ENCODE measurements at places on chromosomes 6 and 20. TPM values are rescaled to one million over a fixed set of nuclear protein-coding genes. Genes with fewer than 3 reads are reported as not detected.

IMPG1 gene
- polyA plus RNA-seq, result 1.7 TPM

DNAH8 gene
- polyA plus RNA-seq, result 0.79 TPM

GRCh38 chr6:47034421-47034820 lies 7.7 kb downstream of the ADGRF1 start:
- no peak for DNase-seq

- DNase-seq, result no peak
Observed at GRCh38 chr6:144460327-144461095, 175.4 kb downstream of the UTRN start.

ITPR3 gene
- 9.1 TPM for polyA plus RNA-seq

- DNase-seq, result no peak
Observed at GRCh38 chr20:25397096-25397495, 6.5 kb upstream of the ABHD12 start.

- no peak for DNase-seq
Observed at GRCh38 chr20:38608188-38608587, 6.6 kb downstream of the ARHGAP40 start.

GRCh38 chr20:22453244-22454080 lies 130.9 kb downstream of the FOXA2 start:
- DNase-seq, result no peak

GRCh38 chr6:135250751-135251497 lies 69.8 kb downstream of the MYB start:
- no peak for DNase-seq

DNA sequence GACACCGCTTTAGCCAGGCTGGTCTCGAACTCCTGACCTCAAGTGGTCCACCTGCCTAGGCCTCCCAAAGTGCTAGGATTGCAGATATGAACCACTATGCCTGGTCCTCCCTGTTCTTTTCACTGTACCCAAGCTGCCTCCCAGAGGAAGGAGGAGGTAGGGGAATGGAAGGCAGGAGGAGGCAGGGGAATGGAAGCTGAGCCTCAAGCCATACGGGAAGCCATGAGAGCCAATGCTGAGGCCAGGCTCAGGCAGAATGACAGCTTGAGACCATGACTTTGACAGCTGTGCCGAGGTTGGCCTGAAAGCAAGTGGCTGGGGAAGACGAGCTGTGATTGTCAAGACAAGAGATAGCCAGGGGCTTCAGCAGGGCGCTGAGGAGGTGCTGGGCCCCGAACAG lies 13.6 kb upstream of the ZNF335 start:
- no peak for DNase-seq

FHL5 gene
- 0.24 TPM for polyA plus RNA-seq

ERVFRD-1 gene
- 0.07 TPM for polyA plus RNA-seq

DNA sequence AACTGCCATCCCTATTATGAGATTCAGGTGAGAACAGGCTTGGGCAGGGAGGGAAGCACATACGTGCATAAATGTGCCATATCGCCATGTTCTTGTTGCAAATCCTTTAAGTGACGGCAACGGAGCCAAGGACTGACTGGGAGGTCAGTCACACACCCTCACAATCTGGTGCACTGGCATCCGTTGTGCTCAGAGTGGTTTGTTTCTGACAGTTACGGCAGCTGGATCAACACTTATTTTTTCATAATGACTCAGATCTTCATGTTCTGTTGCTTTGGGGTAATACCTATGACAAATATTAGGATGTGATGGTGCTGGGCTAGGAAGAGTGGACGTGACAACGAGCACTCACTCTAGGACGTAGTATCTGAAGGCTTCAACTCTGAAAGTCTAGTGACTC lies 56.2 kb upstream of the PREP start:
- DNase-seq, result no peak

NXT1 gene
- 17.3 TPM for polyA plus RNA-seq

GRCh38 chr20:36792422-36792821 lies 18.9 kb upstream of the DSN1 start:
- DNase-seq, result peak; percentile 80

DNA sequence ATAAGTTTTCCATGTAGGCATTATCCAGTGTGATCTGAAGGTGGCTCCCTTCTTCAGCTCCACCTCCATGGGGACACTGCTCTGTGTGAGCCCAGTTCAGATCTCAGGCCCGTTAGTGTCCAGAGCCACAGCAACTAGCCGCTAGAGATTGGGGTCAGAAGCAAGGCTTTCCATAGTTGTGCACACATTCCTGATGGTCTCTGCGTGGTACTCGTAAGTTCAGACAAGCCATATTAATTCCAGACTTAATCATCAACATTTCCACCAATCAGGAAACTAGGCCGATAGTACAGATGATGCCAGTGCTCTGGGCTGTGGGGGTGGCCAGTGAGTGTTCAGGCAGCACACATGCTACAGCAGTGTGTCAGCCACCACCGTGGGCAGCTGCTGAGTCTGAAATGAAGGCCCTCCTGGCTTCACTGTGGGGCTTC lies 17.5 kb upstream of the SYNCRIP start:
- DNase-seq, result no peak

CNKSR3 gene
- polyA plus RNA-seq, result 51.9 TPM

- no peak for DNase-seq
Observed at GRCh38 chr6:118992186-118992795, 57.3 kb upstream of the MCM9 start.

GRCh38 chr6:108764580-108764950 lies 83.7 kb upstream of the ARMC2 start:
- DNase-seq, result no peak

GLP1R gene
- 1.1 TPM for polyA plus RNA-seq

DNA sequence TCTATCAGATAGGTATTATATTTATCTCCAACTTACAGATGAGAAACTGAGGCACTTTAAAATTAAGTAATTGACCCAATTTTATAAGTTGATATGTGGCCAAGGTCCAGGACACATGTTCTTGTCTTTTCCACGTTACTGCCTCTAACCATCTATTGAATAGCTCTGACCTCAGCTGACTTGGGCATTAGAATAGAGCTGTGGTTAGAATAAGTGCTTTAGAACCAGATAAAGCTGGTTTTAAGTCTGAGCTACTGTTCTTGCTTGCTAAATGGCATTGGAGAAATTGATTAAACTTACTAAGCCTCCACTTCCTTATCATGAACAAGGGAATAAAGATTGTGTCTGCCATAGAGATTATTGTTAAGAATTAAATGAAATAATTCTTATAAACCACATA lies 147.8 kb upstream of the DTNBP1 start:
- no peak for DNase-seq

CNPY3 gene
- 59.3 TPM for polyA plus RNA-seq

SLC12A5 gene
- 3.4 TPM for polyA plus RNA-seq

GRCh38 chr6:147099974-147100373 lies 104.2 kb upstream of the STXBP5 start:
- DNase-seq, result no peak

STX11 gene
- polyA plus RNA-seq, result 1.0 TPM

DNA sequence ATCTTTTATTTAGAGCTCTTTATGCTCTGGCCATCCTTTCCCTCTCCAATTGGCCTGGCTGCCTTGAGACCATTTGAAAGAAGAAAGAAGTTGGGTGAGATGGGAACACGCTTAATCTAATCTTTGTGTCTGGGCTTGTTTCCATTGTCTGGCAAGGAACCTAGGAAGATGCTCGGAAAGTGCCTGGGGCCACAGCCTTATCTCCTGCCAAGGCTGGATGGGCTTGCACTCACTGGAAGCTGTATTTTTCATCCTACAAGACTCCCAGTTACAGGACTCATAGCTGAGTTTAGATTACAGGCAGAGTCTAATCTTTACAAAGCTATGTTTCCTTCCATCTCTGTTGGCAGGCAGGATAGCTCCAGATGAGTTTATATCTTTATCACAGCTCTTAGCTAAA lies 33.1 kb upstream of the CDYL start:
- DNase-seq, result no peak

DNA sequence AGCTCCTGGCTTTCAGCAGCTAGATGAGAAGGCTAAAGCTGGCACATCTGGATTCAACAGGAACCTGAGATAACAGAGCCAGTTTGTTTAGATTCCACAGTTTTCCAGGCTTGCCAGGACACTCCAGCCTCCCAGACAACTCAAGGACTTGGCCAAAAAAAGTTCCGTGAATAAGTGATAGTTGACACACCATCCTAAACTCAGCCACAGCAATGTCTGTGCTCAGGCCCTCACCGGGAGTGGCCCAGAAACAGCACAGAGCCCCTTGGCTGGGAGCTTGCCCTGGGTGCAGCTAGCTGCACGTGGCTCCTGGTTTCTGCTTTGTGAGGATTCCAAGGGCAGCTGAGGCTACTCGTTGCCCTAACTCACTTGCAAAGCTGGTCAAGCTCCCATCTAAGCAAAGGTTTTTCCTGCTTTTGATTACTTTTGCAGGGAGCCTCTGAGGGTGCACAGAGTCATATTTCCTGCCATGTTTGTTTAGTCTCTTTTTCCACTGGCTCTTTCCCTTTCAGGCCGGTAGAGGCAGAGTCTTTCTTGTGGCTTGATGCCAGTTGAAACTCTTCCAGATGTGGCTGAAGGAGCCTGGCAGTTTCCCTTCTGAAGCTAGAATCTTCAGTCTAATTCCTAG lies 118.3 kb upstream of the ECI2 start:
- peak; percentile 48 for DNase-seq

PRR18 gene
- 0.27 TPM for polyA plus RNA-seq

GRCh38 chr20:19212469-19212815 lies at the start of gene SLC24A3:
Gene SLC24A3, plus strand, starts transcription at chr20:19212642.
- DNase-seq, result peak; percentile 33

DNA sequence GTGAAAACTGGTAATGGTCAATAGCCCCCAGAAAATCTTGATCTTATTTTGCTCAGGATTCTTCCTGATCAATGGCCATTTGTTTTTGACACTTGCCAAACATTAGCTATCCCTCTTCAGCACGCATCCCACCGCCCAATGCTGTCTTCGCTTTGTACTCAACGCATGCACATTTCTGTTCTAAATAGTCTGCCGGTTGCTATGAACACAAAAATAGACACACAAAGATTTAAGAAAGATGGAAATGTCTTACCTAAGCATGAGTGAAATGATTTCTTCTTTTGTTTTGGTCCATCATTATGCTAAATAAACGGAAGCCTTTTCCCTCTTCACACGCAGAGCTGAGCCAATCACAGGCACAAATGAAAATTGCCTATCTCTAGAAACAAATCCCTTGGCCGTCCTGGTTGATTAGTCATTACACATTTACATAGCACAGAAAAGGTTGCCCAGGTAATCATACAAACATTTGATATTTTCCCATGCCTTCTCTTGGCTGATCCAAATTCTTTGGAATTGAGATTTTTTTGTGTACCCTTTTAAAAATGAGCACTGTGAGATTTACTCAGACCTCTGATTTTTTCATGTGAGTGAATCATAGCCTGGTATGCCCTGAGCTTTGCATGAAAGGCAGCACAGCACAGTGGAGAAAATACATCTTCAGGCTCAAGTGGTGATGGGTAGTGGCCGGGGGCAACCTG lies 70.5 kb upstream of the FAM184A start:
- no peak for DNase-seq

DNA sequence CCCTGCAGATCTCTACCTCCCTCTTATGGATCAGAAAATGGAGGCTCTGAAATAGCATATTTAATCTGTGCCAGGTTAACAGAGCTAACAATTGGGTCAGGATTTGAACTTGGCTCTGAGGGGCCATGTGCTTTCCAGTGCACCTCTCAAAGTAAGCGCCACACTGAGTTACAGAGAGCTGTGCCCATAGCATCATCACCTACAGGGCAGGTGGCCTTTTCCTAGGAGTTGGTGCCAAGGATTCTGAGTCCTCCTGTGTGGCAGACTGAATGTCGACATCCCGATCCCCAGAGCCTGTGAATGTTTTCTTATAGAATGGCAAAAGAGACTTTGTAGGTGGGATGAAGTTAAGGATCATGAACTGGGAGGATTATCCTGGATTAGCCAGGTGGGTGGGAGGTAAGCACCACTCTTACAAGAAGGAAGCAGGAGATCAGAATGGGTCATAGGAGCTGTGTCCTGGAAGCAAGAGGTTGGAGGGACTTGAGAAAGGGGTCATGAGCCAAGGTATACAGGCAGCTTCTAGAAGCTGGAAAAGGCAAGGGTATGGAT lies 68.0 kb upstream of the TBC1D7 start:
- no peak for DNase-seq

GRCh38 chr6:158518191-158519127 lies 41.4 kb upstream of the TMEM181 start:
- peak; percentile 49 for DNase-seq

GRCh38 chr6:100455230-100456124 lies 9.2 kb downstream of the SIM1 start:
- peak; percentile 79 for DNase-seq

OPRL1 gene
- 1.1 TPM for polyA plus RNA-seq

DNA sequence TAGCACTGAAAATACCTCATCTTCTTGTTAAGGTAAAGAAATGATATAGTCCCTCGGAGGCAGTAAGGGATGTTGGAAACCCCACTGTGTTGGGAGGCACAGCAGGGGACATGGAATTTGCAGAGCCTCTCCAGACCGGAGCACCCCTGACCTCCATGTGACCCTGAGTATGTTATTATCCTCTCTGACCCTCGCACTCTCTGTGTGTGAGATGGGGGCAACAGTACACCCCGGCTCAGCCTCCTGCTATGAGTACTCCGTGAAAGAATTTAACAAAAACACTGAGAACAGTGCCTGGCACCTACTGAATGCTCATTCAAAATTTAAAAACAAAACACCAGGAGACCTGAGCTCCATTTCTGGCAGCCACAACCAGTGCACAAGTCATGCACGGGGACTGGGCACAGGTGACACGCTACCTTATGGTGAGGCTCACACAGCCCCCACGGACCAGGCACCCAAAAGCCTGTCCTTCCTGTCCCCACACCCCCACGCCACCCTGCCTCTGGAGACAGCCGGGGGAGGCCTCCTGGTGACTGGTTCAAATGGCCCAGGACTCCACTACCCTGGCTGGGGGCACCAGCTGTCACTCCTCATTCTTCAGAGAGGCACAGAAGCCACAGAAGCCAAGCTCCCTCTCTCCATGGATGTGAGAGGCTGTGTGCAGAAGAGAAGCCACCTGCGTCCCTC lies 6.1 kb downstream of the NINL start:
- DNase-seq, result no peak

GRCh38 chr20:23042270-23042669 lies 7.2 kb downstream of the SSTR4 start:
- no peak for DNase-seq

DNA sequence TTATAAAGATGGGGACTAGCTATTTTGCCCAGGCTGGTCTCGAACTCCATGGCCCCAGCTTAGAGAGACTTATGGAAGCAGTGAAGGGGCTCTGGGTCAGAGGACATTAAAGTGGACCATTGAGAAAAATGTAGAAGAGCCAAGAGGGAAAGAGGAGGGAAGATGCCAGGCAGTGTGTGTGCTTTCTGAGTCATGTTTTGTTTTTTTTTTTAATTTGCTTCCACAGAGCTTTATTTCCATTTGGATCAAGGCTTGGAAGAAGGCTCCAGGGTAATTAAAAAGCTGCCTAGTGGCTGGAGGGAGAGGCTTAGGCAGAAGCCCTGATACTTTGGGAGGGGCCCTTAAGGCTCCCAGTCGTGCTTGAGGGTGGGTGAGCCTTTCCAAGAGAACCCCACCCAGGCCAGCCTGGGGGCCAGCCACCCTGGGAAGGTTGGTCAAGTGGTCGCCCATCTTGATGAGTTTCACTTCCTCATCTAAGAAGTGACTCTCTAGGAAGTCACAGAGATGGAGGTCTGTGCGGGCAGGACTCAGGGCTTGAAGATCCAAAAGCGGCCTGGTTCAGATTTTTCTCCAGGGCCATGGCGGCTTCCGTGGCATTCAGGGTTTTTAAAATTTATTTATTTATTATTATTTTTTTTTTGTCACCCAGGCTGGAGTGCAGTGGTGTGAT lies 3.0 kb upstream of the ZNF335 start:
- no peak for DNase-seq
